ENCODE measurements at places on chromosomes 2 and 18.
A peak's percentile ranks its signal among the peaks of the same experiment; 100 is the strongest.

- DNase-seq, result no peak
Observed at GRCh38 chr18:40347261-40347660, 1607.8 kb upstream of the PIK3C3 start.

DNA sequence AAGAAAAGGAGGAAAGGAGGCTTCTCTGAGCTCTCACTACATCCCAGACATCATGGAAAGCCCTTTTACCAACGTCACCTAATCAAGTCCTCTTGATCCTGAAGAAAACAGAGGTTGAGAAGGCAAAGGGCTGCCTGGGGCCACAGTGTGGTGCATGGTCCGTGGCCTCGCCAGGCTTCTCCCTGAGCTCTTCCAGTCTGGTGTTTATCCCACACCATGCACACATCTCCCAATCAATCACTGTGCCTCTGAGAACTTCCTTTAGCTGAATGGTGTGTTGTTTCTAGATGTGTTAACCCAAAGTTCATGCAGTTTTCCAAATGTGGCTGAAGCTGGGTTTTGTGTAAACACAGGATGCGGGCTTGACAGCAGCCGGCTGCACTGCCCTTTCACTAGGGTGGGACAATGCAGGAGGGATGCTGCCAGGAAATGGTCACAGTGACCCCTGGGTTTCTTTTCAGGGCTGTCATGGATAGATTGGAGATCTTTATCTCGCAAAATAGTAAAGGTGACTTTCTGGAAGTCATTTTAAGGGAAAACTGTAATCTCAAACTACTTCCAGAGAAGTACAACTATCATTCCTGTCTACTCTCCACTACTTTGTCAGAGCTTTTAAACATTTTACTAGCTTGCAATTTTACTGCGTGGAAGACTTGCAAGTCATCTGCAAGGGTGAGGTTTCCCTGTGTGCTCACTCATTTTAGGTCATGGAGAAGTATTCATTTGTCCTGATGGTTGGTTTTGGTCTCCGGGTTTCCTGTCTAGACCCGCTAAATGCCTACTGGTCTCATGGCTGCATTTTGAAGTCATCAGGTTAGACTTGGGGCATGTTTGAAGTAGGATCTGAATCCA is 54.6 kb downstream of the IL1R2 start:
- peak; percentile 62 for DNase-seq

DNA sequence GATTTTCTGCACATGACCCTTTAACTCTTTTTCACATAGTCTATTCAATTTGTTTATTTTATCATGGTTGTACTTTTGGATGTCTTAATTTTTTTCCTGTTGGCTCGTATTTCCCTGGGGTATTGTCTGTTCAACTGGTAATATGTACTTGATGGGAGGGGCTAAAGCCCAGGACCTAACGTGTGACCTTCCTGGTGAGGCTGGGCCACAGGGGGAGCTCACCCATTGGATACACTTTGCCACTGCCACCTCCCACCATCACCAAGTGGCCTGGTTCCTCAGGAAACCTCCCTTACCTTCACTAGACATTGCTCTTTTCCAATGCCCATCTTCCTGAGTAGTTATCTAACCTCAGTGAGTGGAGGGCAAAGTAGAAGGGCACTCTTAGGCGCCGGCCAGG is 143.9 kb upstream of the LTBP1 start:
- DNase-seq, result no peak

- DNase-seq, result no peak
Observed at GRCh38 chr2:73963385-73964120, 21.2 kb upstream of the TET3 start.

DNA sequence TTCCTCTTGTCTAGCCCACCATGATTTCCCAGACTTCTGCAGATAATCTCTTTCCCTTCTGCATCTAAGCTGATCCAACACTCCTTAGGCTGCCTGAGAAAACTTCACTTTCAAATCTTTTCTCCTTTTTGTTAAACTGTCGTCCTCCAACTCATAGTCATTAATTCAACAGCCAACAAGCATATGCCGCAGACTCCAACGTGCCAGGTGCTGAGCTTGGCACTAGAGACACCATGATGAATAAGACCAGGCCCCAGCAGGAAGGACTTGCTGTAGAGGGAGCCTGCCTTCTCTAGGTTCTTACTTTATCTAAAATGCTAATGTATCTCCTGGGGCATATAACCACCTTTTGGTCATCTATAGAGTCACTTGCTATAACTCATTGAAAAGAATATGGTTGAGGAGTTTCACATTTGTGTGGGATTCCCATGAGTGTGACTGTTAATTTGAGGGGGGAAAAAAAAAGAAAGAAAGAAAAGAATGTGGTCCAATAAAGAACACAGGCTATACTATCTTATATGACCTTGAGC is 51.0 kb downstream of the ANKRD44 start:
- DNase-seq, result no peak

DNA sequence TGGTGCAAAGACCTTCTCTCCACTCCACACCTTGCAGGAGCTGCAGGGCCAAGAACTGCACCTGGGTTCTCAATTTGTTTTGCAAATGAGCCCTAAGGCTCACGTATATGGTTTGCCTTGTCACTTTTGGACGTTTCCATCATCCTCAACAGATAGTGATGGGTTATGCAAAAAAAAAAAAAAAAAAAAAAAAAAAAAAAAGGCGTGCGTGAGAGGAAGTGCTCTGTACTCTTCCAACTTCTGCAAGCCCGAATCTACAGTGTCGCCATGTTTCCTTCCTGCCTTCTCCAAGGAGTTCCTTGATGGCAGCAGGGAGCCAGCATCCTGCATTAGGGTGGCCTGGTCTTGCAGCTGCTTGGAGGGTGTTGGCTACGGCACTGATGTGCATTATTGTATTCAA is 4.0 kb upstream of the INHBB start:
- no peak for DNase-seq

DNA sequence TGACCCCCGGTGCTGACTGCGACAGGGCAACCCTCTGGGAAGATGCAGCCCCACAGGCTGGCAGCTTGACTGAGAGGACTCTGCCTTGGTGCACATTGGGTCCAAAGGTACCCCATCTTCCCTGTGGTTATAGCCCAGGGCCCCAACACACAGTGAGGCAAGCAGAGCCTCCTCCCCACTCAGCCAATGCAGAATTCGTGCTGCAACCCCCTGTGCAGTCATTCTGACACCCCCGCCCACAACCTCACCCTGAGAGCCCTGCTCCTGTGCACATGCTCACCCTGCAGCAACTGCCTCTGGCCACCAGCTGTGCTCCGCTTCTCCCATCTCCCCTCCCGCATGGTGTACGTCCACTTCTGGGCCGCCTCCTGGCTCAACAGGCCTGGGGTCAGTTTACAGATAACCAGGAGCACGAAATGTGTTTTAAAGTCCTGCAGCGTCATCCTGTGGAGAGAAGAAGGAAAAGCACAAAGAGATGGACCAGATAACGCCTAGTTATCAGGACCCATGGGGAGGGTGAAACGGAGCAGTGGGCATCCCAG is 24.4 kb downstream of the CAPN14 start:
- no peak for DNase-seq

DNA sequence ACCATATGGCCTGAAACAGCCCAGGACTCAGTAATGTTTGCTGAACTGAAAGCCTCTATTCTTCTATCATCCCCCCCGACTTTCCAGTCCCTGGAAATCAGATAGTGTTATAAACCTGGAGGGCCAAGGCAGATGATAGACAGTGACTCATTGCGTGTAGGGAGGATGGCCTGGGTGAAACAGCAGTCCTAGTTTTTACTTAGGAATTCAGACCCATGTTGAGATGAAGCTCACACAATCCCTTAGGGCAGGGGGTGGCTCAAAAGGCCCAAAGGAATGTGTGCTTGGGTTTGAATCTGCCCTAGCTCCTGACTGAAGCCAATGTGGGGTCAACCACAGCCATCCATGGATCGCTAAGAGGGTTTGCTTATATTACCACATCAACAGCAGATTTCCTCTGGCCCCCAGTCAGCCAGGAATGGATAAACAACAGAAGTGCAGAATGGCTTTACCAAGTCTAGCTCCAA is 43.9 kb upstream of the STPG4 start:
- DNase-seq, result no peak

GRCh38 chr2:202121532-202122162 is 48.6 kb downstream of the KIAA2012 start:
- no peak for DNase-seq

DNA sequence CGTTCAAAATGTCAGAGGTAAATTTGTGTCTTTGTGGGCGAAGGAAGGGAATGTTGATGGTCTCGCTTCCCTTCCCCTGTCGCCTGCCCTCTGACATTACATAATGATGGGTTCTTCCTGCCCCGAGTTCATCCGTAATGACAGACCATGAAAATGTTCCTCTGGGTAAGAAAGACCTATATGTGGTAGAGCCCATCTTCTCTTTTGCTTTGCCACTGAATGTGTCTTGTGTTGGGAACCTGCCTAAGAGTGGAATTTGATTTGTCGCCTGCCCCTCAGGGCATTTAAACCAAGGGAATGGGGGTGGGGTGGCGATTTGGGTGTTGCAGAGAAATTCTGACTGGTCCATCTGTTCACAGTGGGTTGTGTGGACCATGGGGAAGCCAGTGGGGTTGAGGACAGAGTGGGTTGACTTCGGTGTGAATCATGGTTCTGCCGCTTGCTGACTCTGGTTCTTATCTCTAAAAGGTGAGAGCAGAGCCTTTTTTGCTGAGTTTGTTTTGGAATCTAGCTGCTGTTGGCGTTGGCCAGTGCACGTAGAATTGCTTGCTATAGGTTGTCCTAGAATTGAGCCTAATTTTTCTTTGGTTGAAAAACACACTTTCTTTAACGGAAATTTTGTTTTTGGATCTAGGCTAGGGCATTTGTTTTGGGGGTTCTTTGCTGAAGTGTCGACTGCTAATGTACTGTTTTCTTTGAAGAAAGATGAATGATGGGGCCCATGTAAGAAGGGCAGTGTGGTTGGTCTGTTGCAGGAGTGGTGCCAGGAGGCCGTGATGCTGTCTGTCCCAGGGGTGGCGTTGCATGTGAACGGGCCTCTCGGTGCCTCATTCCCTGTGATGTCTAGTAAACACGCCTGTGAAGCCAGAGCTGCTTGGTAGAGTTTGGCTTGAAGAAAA is 1.3 kb downstream of the INPP4A start:
- no peak for DNase-seq

DNA sequence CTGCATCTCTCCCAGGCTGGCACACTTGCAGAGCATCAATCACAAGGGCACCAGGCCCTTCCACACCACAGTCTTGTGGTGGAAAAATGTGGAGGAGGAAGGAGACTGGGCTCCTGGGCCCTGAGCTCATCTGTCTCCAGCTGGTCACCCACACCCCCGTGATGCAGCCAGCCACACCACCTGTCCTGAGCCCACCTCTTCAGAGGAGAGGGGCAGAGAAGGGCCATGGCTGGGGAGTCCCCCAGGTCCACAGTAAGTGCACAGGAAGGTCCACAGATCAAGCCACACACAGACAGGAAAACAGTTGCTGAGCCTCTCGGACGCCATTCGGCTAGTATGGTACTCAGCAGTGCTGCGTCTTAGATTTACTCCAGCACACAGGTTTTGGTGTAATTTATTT is 203.5 kb upstream of the SALL3 start:
- DNase-seq, result no peak

DNA sequence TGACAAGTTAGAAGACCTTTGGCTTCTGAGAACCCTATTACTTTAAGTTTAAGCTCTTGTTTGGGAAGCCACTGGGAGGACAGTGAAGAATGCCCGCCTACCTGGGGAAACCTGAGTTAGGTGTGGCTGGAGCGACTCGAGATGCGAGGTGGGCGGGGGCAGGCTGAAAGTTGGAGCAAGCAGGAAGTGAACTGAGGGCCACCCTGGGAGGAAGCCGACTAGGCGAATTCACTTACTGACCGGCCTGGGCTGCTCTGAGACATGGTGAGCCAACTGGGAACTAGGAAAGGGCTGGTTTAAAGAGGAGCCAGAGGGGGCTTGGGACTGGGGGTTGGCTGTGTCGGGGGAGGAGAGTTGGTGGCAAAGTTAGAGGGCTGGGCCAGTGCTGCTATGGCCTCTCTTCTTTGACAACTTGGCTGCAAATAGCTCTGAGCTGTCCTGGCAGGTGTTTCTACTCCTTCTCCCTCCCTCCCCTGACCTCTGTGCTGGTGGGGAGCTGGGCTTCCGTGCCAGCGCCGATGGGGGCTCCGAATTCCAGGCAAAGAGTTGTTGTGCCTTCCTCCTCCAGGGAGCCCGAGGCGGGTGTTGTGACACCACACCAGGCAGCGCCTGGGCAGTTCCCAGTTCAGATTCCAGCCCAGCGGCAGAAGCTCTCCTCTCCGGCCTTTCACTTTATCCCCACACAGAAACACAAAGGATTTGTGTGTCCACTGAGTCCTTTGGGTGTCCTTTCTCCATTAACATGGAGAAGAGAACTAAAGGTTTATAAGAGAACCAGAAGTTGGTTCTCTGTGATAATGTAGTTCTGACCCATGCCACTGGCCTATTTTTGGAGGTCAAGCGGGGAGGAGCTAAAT is at the start of gene VAMP8:
Gene VAMP8 (plus strand): TSS at position 201 of the 857 bp plus-strand sequence. CDS start 61 bp downstream, at position 262.
- no peak for DNase-seq

DNA sequence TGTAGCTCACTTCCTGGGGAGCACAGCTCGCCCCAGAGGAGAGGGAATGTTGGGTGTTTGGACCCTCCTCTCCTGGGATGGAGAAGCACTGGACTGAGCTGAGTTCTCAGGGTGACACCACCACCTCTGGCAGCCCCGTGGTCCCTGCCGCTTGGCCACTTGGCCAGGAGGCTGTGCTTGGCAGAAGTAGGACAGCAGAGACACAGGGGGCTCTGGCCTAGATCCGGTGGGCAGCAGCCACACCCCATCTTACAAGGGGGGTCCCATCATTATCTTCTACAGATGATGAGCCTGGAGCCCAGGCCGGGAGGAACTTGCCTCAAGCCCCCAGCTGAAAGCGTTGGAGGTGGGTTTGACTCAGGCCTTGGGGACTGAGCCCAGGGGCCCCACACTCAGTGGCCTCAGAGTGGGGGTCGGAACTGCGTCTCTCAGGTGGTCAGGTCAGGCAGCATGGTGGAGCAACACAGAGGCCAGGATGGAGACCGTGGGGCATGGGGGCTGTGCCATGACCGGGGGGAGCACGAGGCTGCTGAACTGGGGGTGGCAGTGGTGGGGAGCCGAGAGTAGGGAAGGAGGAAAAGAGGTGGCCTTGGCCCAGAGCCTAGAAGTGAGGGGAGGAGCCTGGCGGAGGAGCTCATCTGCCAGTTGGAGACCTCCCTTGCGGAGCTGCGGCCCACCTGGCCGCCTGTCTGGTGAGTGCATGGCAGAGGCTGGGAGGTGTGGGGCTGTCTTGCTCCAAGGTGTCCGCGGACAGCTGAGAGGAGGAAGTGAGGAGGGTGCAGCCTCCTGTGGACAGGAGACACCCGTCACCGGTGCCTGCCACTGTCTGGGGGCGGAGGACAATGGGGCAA is 63.6 kb upstream of the HDAC4 start:
- no peak for DNase-seq

- DNase-seq, result peak; percentile 14
Observed at GRCh38 chr2:152585830-152586484, 131.3 kb downstream of the PRPF40A start.

- no peak for DNase-seq
Observed at GRCh38 chr2:101883860-101884259, 107.9 kb upstream of the IL1R2 start.

DNA sequence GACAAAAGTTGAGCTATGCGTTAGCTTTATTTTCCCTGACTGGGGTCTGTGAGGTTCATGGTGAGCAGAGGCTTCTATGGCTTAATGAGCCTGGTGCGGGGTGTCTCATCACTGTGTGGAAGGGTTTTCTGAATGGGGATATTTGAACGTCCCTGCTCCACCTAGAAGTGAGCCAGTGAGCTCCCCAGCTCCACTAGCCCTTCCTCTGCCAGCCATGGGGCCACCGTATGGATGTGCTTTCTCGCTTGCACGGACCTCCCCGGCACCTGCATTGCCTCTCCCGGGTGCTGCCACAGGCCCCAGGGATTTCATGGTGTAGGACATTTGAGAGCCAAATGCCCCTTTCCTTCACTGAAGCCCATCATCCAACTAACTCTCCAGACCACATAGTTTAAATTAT is 37.8 kb downstream of the CYP26B1 start:
- DNase-seq, result no peak

GRCh38 chr2:10047616-10048500 is 4.5 kb downstream of the KLF11 start:
- DNase-seq, result no peak
